ENCODE measurements at places on chromosomes 3 and 15. TPM values are rescaled to one million over a fixed set of nuclear protein-coding genes. Genes with fewer than 3 reads are reported as not detected.

The FANCI gene
- 21.9 TPM for polyA plus RNA-seq

The ZSCAN2 gene
- 16.2 TPM for polyA plus RNA-seq

The UROC1 gene
- polyA plus RNA-seq, result 0.29 TPM

The FRG2C gene
- not detected for polyA plus RNA-seq

The CPNE9 gene
- 5.3 TPM for polyA plus RNA-seq

- DNase-seq, result no peak
These were observed 3.1 kb upstream of the RPAP1 start for GRCh38 chr15:41546851-41547786.

GRCh38 chr15:59792359-59792758, 103.2 kb upstream of the BNIP2 start:
- DNase-seq, result no peak

All from spinal cord (tissue), 10 donors.